ENCODE measurements at places on chromosomes 1 and 21. TPM values are rescaled to one million over a fixed set of nuclear protein-coding genes. Genes with fewer than 3 reads are reported as not detected.
A peak's percentile ranks its signal among the peaks of the same experiment; 100 is the strongest.

The LCA5L gene
- polyA plus RNA-seq = 5.0 TPM

The PROX1 gene
- polyA plus RNA-seq = 10.1 TPM

DNA sequence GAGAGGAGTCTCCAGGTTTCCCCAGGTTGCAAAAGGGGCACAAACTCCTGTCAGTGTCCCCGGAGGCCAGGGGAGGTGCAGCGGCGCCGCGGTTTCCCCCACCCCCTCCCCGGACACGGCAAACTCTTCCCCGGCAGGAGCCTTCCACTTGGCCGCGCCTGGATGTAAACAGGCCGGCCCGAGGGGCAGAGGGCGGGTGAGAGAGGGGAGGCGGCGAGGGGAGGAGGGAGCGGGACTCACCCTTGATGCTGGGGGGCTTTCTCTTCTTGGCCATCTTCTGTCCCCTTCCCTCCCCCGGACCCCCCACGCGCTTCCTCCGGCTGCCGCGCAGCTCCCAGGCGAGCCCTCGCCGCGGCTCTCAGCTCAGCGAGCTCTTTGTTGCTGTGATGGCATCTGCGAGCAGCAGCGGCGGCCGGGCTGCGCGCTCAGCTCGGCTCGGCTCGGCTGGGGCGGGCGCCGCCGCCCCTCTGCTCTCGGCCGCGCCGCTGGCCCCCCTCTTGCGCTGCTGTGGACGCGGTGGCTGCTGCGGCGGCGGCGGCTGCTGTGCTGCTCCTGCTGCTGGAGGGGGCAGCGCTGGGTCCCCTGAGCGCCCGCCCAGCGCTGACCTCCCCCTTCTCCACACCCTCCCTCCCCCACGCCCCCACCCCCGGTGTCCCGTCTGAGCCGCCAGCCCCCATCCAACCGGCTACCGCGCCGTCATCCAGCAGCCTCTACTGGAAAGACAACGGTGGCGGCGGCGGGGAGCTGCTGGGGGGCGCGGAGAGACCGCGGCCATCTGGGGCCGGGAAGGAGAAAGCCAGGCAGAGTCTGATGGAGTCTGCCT is 4.9 kb upstream of the SLC44A5 start:
- DNase-seq = peak; percentile 51

GRCh38 chr1:5720936-5721335 is 271.3 kb downstream of the NPHP4 start:
- DNase-seq = no peak

DNA sequence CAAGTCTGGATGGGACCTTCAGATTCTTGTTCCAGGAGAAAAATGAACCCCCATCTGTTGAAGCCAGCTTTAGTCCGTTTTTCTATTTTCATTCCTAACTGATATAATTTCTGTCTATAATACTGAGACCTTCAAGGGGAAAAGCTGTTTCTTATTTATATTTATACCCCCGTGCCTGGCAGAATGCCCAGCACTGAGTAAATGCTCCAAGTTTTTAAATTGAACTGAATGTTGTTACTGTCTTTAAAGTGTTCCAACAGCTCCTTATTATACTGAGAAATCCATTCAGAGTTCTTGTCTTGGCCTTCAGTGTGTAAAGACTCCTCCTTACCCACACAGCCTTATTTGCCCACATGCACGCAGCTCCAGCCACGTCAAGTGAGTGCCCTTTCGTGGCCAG is 178.6 kb upstream of the HMGB4 start:
- DNase-seq = no peak

DNA sequence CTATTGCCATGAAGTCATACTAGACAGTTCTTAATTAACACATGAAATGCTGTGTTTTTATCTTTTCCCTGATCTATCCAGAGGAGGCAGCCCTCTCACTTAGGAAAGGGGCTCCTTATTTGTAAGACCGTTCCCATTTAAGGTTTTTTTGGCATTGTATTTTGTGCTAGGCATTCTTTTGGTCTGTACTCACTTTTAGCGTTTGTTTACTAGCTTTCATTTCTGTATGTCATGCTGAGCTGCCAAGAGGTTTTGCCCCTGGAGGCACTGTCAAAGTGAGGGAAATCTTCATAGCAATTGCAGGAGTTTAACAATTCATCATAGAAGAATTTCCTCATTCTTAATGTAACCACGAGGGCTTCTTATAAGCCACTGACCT is 59.5 kb downstream of the MTR start:
- DNase-seq = peak; percentile 62
